ENCODE measurements at places on chromosomes 13 and 19. TPM values are rescaled to one million over a fixed set of nuclear protein-coding genes. Genes with fewer than 3 reads are reported as not detected.

SLC25A41 gene
- polyA plus RNA-seq: not detected

- no peak overlapping the region for H3K4me3 ChIP-seq
- no peak overlapping the region for H3K27ac ChIP-seq
- H3K36me3 ChIP-seq: no peaks in the 10 kb centered on the region
Measured at GRCh38 chr13:97539651-97540610, 106.0 kb downstream of the RAP2A start.

GRCh38 chr13:110912651-110913051 is 2.2 kb downstream of the ANKRD10 start:
- no peak overlapping the region for H3K4me3 ChIP-seq
- DNase-seq: peak; percentile 64
- H3K27me3 ChIP-seq: no peaks in the 10 kb centered on the region
- no peak overlapping the region for H3K27ac ChIP-seq
- peaks cover 27% of the 10 kb centered on the region for H3K4me1 ChIP-seq

DNA sequence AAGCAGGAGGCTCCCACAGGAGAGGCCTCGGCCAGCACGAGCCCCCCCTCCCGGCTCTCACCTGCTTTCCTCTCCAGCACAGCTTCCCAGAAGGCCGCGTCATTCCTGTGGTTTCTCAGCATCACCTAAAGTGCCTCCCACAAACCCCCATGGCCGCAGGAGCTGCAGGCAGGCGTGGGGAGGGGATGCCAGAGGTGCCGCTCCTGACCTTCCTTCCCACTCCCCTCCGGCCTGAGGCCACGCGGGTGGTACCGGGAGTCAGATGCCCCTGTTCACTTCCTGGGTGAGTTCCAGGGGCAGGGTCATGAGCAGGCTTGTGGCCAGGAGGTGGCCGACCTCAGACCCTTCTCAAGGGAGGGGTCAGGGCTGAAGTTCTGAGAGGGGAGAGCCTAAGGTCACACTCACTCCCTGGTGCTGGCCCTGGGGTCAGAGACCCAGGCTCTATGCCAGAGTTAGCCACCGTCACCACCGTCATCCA is 14.4 kb upstream of the NPAS1 start:
- no peaks in the 10 kb centered on the region for H3K4me1 ChIP-seq
- H3K4me3 ChIP-seq: no peak overlapping the region
- DNase-seq: no peak
- H3K27me3 ChIP-seq: peaks cover 2% of the 10 kb centered on the region
- no peak overlapping the region for H3K27ac ChIP-seq

- no peak overlapping the region for H3K27ac ChIP-seq
- no peak overlapping the region for H3K4me3 ChIP-seq
- H3K27me3 ChIP-seq: peaks cover 14% of the 10 kb centered on the region
- no peak for DNase-seq
- peaks cover 15% of the 10 kb centered on the region for H3K4me1 ChIP-seq
Measured at GRCh38 chr19:996051-996838, 4.0 kb upstream of the GRIN3B start.

RYR1 gene
- 2.1 TPM for polyA plus RNA-seq

DNA sequence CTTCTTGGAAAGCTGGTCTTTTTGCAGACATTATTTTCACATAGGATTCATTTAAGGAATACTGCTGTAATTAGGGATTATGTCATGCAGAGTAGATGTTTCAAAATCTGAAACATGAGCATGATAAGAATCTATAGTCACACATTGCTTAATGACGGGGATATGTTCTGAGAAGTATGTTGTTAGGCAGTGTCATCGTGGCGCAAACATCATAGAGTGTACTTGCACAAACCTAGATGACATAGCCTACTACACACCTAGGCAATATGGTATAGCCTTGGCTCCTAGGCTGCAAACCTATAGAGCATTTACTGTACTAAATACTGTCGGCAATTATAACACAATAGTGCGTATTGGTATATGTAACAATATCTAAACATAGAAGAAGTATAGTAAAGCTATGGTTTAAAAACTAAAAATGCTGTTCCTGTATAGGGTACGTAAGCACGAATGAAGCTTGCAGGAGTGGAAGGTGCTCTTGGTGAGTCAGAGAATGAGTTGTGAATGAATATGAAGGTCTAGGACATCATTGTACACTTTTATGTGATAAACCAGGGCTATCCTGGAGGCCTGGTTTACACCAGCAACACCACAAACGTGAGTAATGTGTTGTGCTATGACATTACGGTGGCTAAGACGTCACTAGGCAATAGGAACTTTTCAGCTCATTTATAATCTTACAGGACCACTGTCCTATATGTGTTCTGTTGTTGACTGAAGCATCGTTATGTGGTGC is 283.1 kb downstream of the MTUS2 start:
- no peaks in the 10 kb centered on the region for H3K27me3 ChIP-seq
- H3K4me1 ChIP-seq: no peaks in the 10 kb centered on the region
- no peak overlapping the region for H3K27ac ChIP-seq
- DNase-seq: no peak

- no peaks in the 10 kb centered on the region for H3K36me3 ChIP-seq
- no peaks in the 10 kb centered on the region for H3K27me3 ChIP-seq
- no peak overlapping the region for H3K27ac ChIP-seq
- no peaks in the 10 kb centered on the region for H3K4me1 ChIP-seq
- no peak for DNase-seq
- no peak overlapping the region for H3K4me3 ChIP-seq
Measured at GRCh38 chr13:36275190-36276002, 22.2 kb downstream of the CCDC169 start.

SMIM24 gene
- polyA plus RNA-seq: not detected

ICAM4 gene
- polyA plus RNA-seq: 14.3 TPM

PSG7 gene
- not detected for polyA plus RNA-seq

DNA sequence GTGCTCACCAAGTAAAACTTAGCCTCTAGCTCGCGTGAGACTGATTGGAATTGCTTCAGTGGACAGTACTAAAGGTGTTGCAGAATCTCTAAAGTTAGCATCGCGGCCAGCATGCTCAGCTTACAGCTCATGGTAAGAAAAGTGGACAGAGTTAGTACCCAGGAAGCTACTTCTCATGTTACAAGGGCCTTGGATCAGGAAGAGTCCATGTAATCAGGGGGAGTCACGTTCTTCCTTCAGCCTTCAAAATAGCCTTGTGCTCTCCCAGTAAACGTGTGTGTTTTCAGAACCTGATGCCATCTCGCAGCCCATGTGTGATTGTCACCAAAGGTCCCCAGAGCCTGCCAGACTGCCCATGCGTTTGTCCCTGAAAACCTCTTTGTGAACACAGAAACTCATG is 195.8 kb upstream of the RNF113B start:
- H3K4me1 ChIP-seq: no peaks in the 10 kb centered on the region
- no peaks in the 10 kb centered on the region for H3K36me3 ChIP-seq
- H3K27ac ChIP-seq: no peak overlapping the region
- no peak overlapping the region for H3K4me3 ChIP-seq
- no peaks in the 10 kb centered on the region for H3K27me3 ChIP-seq

- H3K36me3 ChIP-seq: no peaks in the 10 kb centered on the region
- no peaks in the 10 kb centered on the region for H3K27me3 ChIP-seq
- H3K27ac ChIP-seq: no peak overlapping the region
- no peak overlapping the region for H3K4me3 ChIP-seq
- DNase-seq: no peak
- H3K4me1 ChIP-seq: peaks cover 14% of the 10 kb centered on the region
Measured at GRCh38 chr13:95304453-95304852, 3.2 kb upstream of the ABCC4 start.

GRCh38 chr19:45442778-45443461 is 19.2 kb upstream of the ERCC1 start:
- H3K27me3 ChIP-seq: no peaks in the 10 kb centered on the region
- peak overlapping the region; percentile 67 for H3K4me3 ChIP-seq
- DNase-seq: peak; percentile 100
- H3K4me1 ChIP-seq: peaks cover 44% of the 10 kb centered on the region

- no peak overlapping the region for H3K27ac ChIP-seq
- no peaks in the 10 kb centered on the region for H3K4me1 ChIP-seq
- no peak for DNase-seq
- H3K36me3 ChIP-seq: peaks cover 27% of the 10 kb centered on the region
Measured at GRCh38 chr19:15112385-15112784, 5.2 kb downstream of the SYDE1 start.

C19orf38 gene
- polyA plus RNA-seq: 149 TPM

DNA sequence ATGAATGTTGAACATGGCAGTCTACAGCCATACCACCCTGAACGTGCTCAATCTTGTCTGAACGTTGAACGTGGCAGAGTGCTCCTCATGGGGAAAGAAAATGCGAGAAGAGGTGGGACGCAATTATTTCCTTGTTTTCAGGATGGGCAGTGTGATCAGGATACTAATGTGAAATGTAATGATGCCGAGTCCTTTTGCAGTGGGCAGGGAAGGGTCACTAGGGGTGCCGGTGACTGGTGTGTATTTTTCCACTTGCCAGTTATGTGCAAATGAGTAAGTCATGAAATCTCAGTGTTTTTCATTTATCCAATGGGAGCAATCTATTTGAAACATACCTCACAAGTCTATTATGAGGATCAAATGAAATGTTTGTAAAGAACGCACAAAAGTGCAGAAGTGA is 84.8 kb downstream of the LNX2 start:
- H3K36me3 ChIP-seq: no peaks in the 10 kb centered on the region
- no peak for DNase-seq
- H3K4me3 ChIP-seq: no peak overlapping the region
- no peaks in the 10 kb centered on the region for H3K27me3 ChIP-seq
- no peak overlapping the region for H3K27ac ChIP-seq

IZUMO4 gene
- polyA plus RNA-seq: 17.5 TPM

- H3K4me3 ChIP-seq: no peak overlapping the region
- DNase-seq: peak; percentile 33
- H3K36me3 ChIP-seq: peaks cover 61% of the 10 kb centered on the region
- no peaks in the 10 kb centered on the region for H3K27me3 ChIP-seq
- peaks cover 35% of the 10 kb centered on the region for H3K4me1 ChIP-seq
- H3K27ac ChIP-seq: peak overlapping the region; percentile 65
Measured at GRCh38 chr13:25249001-25249543, 38.2 kb downstream of the MTMR6 start.

Measured in CD14-positive monocyte (primary cell).